Regular cardiac myocyte (primary cell): ENCODE measurements at places on chromosomes 16 and 17. TPM values are rescaled to one million over a fixed set of nuclear protein-coding genes. Genes with fewer than 3 reads are reported as not detected.

Gene CSNK1D
- total RNA-seq = 36.6 and 55.4 TPM in 2 replicates

Gene KRT222
- total RNA-seq = under 0.01 TPM in 1 of 2 replicates, not detected in the other

Gene STUB1
- total RNA-seq = 90.8 and 211 TPM in 2 replicates

Gene TLCD3B
- total RNA-seq = 0.19 TPM in 1 of 2 replicates, not detected in the other

Gene TEX14
- under 0.01 TPM in 2 replicates for total RNA-seq

Gene C16orf96
- total RNA-seq = under 0.01 TPM in 2 replicates

Gene MRM1
- total RNA-seq = 6.5 and 7.9 TPM in 2 replicates

Gene OSGIN1
- total RNA-seq = 1.1 and 1.3 TPM in 2 replicates

Gene ARHGAP23
- 9.3 and 17.6 TPM in 2 replicates for total RNA-seq

Gene HOXB6
- total RNA-seq = 0.28 and 0.38 TPM in 2 replicates

Gene C17orf78
- not detected in 2 replicates for total RNA-seq

Gene CDRT15L2
- total RNA-seq = not detected in 2 replicates

Gene STAT5A
- total RNA-seq = 4.8 and 16.6 TPM in 2 replicates

Gene TBC1D3
- total RNA-seq = not detected in 2 replicates

Gene LGALS9C
- not detected in 2 replicates for total RNA-seq

Gene NUPR1
- total RNA-seq = 4.6 and 7.9 TPM in 2 replicates

Gene HBZ
- not detected in 2 replicates for total RNA-seq

Gene CAPNS2
- total RNA-seq = 0.28 and 0.38 TPM in 2 replicates

Gene RNU2-1
- total RNA-seq = not detected in 2 replicates
